ENCODE measurements at places on chromosomes 4 and X.

- DNase-seq, result no peak
Measured at GRCh38 chr4:24380957-24381665, 203.2 kb downstream of the DHX15 start.

DNA sequence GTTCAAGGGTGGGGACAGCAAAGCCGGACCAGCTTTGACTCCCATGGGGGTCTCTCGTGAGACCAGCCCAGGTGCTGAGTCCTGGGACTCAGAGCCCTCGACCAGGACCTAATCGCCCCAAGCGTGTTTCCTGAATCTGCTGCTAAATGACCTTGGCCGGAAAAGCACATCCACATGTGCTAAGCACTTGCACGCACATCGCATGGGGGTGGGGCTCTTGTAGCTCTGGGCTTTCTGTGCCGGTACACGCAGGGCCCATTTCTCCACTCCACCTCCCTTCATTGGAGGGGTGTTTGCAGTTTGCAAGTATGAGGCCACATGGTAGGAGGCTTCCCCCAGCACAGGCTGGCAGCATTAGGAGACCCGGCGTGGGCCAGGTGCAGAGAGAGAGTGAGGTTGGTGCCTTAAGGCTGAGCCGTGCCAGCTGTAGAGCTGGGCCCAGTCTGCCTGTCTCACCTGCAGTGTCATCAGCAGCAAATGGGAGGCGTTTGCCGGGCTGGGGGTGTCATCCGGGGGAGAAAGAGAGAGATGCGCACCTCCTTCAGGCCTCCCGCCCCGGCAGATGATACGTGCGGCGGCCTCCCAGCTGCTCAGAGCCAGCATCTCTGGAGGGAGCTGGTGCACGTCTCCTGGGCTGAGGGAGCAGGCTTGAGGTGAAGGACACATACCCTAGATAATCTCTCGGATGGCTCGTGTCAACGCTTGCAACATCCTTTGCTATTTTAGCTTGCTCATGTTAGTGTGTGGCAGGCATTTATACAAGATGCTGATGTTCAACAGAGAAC lies 45.2 kb upstream of the CLCN4 start:
- no peak for DNase-seq

DNA sequence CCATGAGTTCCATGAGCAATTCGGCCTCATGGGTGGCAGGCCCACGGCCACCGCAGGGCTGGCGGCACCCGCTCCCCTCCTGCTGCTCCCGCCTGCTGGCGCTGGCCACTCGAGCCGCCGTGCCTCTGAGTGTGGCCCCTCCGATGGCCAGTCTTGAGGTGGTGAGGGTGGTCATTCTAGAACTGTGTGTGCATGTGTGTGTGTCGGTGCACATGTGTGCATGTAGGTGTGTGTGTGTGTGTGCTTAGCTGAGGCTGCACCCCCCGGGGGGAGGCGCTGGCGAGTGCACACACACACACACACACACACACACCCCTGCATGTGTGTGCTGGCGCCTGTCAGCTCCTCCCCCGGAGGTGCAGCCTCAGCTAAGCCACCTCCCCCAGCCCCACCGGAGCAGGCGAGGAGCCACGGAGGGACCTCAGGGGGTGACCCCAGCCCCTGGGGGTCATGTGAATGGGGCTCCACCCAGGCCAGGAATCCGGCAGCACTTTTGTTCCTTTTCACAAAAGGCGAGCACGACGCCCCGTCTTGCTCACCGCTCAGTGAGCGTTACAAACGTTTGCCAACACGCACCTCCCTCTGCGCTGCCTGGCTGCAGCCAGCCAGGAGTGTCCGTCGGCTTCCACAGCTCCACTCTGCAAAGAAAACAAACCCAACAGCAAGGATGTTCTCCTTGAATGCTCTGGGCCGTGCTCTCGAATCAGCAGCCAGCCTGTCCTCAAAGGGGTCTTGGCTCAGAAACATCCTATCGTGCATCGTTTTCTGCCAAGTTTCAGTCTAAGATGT lies 29.9 kb downstream of the FGFRL1 start:
- no peak for DNase-seq

GRCh38 chrX:23904096-23904495 lies 3.6 kb downstream of the APOO start:
- peak; percentile 13 for DNase-seq

GRCh38 chrX:71636438-71637252 lies 18.3 kb upstream of the CXCR3 start:
- peak; percentile 33 for DNase-seq

GRCh38 chr4:95531141-95531540 lies 17.6 kb downstream of the UNC5C start:
- DNase-seq, result no peak

- peak; percentile 21 for DNase-seq
Measured at GRCh38 chr4:97404876-97405523, 738.3 kb downstream of the STPG2 start.

DNA sequence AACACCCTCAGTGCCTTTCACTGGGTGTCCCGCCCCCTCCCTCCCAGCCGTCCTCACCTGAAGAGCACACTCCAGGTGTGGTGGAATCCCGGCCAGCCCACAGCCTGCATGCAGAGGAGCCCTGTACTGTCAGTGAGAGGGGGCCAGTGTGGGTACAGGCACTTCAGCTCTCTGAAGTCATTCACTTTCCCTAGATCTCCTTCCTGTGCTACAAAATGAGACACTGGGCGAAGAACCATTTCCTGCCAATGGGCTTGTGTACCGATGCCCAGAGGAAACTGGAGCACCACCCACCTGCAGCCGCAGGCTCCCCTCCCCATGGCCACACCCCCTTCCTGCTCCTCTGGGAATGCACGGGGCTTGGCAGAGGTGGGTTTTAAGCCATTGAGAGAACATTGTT lies 73.9 kb upstream of the C4orf50 start:
- DNase-seq, result peak; percentile 22

DNA sequence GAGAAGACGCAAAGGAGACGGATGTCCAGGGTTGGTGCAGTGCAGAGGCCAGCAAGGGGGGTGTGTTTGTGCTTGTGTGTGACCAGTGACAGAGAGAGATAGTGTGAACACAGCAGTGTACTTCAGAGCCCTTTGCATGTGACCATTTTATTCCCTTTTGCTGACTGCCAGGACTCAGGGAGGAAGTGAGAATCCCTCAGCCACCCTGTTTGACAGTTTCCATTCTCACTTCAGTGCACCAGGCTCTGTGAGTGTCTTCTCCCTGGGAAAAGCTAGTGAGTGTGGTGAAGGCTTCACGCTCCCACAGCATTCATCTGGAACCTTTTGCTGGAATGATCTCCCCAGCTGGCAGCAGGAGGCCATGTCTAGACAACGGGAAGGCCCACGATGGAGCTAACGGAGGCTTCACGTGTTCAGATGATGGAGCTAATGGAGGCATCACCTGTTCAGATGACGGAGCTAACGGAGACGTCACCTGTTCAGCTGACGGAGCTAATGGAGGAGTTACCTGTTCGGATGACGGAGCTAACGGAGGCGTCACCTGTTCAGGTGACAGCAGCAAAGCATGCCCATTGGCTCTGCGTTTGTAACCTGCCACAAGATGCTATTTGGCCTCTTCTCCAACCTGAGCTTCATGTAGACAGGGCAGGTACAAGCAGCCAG lies 195.4 kb downstream of the AFAP1 start:
- DNase-seq, result no peak

DNA sequence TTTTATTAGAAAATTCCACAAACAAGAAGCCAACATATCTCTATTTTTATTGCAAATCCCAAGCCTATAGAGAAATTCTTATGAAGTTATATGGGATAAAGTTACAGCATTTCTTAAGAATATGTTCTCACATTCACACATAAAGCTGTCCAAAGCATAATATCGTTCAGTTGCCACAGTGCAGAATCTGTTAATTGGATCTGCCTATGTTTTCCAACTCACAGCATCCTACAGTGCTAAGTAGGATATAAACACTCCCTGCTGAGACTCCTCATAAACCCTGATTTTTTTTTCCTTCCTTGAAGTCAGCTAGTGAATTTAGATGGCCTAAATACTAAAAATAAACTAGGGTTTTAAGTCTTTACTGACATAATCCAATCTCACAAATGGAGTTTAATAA lies 307.9 kb downstream of the PDGFC start:
- DNase-seq, result no peak

GRCh38 chr4:186481998-186482790 lies 73.2 kb downstream of the MTNR1A start:
- DNase-seq, result no peak

DNA sequence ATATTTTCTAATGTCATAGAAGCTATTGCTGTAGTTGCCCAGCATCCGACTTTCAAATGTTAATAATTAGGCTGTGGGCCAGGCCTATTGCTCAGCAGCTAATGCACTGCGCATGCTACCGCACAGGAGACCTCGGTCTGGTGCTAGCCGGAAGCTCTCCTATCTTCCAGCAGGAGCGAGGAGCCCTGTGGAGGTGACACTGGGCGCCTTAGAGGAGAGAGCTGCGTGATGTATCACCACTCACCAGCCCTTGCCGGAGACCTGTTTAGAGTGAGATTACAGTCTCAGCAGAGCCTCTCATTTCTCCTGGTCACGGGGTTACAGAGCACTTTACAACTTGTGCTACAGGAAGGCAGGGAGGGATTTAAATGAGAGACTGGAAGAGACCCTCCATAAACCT lies 31.1 kb upstream of the MID1IP1 start:
- DNase-seq, result no peak
